ENCODE measurements at places on chromosomes 5 and 9. TPM values are rescaled to one million over a fixed set of nuclear protein-coding genes. Genes with fewer than 3 reads are reported as not detected.

Gene IFNA2
- not detected for total RNA-seq

Gene GPR151
- not detected for total RNA-seq

Gene UGT3A2
- total RNA-seq = 0.18 TPM

Gene PAX5
- total RNA-seq = 0.05 TPM

Gene FSD1L
- total RNA-seq = 0.50 TPM

Gene TRAPPC13
- total RNA-seq = 7.5 TPM

Gene LCNL1
- not detected for total RNA-seq

Gene GMCL2
- total RNA-seq = not detected

Gene IL3
- not detected for total RNA-seq

- DNase-seq = peak; percentile 58
Measured at GRCh38 chr5:66306105-66306843, 162.2 kb downstream of the SREK1 start.

- peak; percentile 57 for DNase-seq
Measured at GRCh38 chr9:78035383-78035993, 3.9 kb upstream of the GNAQ start.

- DNase-seq = no peak
Measured at GRCh38 chr9:84206801-84207370, 133.7 kb downstream of the SLC28A3 start.

DNA sequence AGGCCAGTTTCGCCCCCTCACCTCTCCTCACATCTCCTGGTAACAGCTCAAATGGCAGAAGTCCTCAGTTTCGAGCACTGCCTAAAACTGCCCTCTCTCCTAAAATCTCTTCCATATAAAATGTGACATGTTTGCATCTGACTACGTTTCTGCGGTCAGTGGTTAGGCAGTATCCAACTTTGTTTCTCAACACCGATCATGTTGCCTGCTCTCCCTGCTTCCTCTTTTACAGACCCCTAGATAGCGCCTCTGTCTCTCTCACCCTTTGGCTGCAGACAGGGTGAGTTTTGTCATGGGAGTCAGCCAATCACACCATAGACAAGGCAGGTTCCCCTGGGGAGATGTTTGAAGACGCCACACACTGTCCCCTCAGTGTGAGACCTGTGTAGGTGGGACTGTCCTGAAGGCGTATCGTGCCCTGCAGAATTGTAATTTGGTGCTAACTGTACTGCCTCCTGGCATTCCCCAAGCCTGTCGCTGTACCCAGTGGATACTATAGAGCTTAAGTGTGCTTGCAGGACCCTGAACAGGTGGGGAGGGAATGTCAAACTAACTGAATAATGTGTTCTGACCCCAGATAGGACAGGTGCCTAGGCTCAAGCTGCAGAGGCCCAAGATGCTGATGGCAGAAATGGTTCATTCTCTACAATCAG lies 1.1 kb downstream of the HEXB start:
- no peak for DNase-seq

- DNase-seq = no peak
Measured at GRCh38 chr9:2253636-2254580, 238.8 kb downstream of the SMARCA2 start.

- no peak for DNase-seq
Measured at GRCh38 chr9:37693260-37693659, 42.5 kb downstream of the FRMPD1 start.

DNA sequence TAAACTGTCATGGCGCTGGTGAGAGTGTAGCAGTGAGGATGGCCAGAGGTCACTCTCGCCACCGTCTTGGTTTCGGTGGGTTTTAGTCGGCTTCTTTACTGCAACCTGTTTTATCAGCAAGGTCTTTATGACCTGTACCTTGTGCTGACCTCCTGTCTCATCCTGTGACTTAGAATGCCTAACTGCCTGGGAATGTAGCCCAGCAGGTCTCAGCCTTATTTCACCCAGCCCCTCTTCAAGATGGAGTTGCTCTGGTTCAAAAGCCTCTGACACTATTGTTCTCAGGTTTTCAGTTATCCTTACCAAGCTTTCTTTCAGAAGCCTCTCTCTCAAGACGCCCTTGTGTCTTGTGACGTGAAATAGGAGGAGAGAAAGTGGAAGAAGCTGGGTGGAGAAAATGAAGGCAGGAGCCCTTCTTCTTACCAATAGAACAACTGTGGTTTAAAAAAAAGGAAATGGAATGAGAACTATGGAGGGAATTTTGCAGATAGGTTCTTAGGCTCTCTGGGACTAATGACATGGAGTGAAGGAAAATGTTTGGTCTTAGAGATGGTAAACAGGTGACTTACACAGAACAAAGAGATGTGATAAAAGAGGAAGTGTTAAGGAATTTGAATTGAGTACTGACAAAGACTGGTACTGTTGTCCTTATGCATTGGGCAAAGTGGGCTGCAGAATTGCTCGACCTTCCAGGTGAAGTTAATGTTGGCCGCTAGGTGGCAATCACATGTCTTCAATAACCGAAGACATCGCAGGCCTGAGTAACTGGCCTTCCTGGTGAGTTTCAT lies 133.3 kb upstream of the RAI14 start:
- peak; percentile 58 for DNase-seq

- DNase-seq = no peak
Measured at GRCh38 chr9:113882636-113883164, 6.6 kb downstream of the ZNF618 start.

- DNase-seq = no peak
Measured at GRCh38 chr5:119996128-119996527, 366.8 kb downstream of the FAM170A start.

- no peak for DNase-seq
Measured at GRCh38 chr5:34639852-34640626, 16.1 kb upstream of the RAI14 start.

GRCh38 chr5:9547122-9547947 lies 1.5 kb upstream of the SEMA5A start:
- no peak for DNase-seq

GRCh38 chr5:100479079-100479688 lies 56.0 kb upstream of the FAM174A start:
- no peak for DNase-seq

DNA sequence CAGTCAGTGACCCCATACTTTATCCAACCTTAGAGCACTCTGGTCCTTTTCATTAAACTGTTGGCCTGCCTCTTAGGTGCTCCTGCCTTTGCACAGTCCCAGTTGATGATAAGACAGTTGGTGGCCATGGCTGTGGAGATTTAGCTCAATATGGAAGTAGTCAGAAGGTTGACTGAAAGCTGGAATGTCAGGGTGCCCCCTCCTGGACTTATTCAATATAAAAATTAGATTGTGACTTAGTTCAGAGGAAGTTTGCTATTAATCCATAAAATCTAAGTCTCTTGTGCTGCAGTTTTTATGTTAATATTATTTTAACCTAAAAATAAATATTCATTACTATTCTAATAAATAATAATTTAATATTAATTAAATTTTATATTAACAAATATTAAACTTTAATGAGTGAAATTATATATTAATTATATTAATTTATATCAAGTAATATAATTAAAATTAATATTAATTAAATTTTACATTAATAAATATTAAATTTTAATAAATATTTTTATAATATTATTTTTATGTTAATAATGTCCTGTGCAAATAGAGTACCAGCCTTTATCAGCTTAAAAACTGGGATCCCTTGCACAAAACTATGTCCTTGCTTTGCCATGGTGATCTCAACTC lies 77.7 kb upstream of the ADAMTSL1 start:
- DNase-seq = no peak

GRCh38 chr5:4145511-4145910 lies 549.9 kb downstream of the IRX1 start:
- DNase-seq = no peak

- peak; percentile 51 for DNase-seq
Measured at GRCh38 chr5:171449426-171449825, 30.0 kb downstream of the FGF18 start.

GRCh38 chr5:15823398-15823797 lies 323.4 kb downstream of the FBXL7 start:
- no peak for DNase-seq

GRCh38 chr5:36180556-36181350 lies 28.8 kb downstream of the SKP2 start:
- DNase-seq = no peak

- peak; percentile 26 for DNase-seq
Measured at GRCh38 chr9:93809204-93809940, 145.8 kb downstream of the BARX1 start.

- DNase-seq = no peak
Measured at GRCh38 chr9:21549251-21549765, 67.2 kb upstream of the IFNE start.
